RWPE2 (cell line): ENCODE measurements at places on chromosomes 1 and 21.

GRCh38 chr1:4267381-4268261, 367.5 kb upstream of the C1orf174 start:
- DNase-seq = no peak

GRCh38 chr1:178498896-178499675, 2.3 kb upstream of the CLEC20A start:
- no peak for DNase-seq

GRCh38 chr1:10940451-10940804, 72.0 kb upstream of the TARDBP start:
- DNase-seq = no peak

DNA sequence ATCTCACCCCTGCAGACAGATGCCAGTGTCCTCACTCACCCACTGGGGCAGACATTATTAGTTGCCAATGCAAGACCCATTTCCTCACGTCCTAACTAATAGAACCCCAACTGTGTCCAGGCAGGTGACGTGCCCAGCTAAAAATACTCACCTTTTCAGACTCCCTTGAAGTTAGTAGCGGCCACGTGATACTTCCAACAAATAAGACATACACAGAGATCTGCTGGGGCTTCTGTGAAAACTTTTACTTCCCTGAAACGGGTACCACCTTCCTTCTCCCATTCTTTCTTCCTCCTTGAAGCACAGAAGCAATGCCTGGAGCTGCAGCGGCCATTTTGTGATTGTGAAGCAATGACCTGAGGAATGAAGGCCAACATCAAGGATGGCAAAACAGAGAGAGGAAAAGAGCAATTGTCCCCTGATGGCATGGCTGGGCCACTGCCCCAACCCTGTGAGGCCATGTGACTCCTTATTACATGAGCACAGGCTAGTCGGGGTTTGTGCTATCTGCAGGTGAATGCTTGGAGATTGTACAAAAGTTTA, 74.4 kb upstream of the TMPRSS2 start:
- DNase-seq = no peak

- no peak for DNase-seq
Observed at GRCh38 chr1:199756066-199756465, 271.4 kb upstream of the NR5A2 start.

- no peak for DNase-seq
Observed at GRCh38 chr1:117179471-117179870, 31.3 kb downstream of the VTCN1 start.

DNA sequence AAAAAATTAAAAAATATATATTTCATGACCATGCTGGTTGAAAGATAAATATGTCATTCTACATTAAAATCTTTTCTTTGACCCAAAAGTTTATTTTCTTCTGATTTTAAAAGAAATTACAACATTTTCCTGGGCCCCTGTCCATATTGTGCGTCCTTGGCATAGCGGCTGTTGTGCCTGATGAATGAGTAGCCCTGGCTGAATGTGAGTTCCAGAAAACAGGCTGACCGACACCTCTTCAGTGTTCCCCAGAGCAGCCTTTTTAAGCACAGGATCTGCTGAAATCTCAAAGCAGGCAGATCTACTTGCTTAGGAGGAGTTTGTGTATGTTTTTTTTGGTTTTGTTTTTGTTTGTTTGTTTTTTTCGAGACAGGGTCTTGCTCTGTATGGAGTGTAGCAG, 19.7 kb downstream of the KIAA1614 start:
- no peak for DNase-seq

GRCh38 chr1:185935360-185935759, 201.2 kb downstream of the HMCN1 start:
- DNase-seq = no peak

- no peak for DNase-seq
Observed at GRCh38 chr1:162351246-162351842, 25.3 kb downstream of the SPATA46 start.

DNA sequence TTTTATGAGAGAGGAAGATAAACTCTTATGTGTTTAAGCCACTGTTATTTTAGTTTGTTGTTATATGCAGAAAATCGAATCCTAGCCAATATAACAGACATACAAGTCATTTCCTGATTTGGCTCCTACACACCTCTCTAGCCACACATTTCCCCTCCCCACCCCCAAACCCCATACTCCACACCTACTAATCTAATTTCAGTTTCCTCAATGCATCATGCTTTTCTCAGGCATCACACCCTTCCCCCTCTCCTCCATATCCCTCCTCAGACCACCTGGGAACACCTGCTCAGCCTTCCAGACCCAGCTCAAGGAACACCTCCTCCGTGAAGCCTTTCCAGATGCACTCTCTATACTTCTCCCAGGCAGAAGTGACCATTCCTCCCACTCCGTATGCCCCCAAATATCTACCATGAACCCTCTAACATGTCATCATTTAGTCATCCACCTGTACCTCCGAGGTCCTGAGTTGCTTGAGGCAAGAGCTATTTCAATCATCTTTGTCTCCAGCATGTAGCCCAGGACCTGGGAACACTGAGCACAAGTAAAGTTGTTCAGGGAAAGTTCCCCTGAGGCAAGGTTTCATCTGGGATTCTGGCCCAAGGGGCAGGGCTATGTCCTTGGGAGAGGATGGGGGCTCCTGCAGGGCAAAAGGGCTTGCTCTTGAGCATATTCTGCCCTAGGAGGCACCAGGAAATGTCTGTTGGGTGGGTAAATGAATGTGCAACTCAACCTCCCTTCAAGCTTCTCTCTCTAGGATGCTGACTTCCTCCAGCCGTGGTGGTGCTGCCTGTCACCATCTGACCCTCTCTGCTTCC, 126.8 kb downstream of the HIVEP3 start:
- DNase-seq = no peak

DNA sequence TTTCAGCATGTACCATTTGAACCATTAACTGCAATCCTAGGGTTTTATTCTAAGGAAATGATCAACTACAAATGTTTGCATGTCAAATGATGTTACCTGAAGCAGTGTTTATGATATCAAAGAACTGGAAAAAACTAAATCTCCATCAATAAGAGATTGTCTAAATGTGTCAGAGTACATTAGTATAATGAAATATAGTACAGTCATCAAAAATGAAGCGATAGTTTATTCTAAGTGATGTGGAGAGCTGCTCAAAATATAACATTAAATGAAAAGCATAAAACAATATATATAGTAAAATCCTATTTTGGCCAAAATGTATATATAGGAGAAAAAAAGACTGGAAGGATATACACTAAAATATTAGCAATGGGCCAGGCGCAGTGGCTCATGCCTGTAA, 24.0 kb downstream of the AKNAD1 start:
- no peak for DNase-seq

DNA sequence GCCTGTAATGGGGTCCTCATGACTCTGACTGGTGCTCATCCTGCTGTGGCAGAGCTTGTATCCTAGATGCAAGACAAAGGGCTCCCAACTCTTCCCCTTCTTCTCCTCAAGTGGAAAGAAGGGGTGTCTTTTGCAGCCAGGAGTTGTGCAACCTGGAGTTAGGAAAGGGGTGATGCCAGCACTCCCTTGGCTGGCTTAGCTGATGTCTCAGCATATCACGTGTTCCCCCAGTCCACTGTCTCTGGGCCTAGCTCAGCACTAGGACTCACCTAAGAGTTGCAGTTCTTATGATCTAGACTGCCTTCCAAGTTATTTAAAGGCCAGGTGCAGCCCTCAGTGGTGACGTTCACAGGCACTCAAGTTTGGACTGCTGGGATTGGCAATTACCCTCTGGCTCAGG, 146.2 kb upstream of the GORAB start:
- no peak for DNase-seq

DNA sequence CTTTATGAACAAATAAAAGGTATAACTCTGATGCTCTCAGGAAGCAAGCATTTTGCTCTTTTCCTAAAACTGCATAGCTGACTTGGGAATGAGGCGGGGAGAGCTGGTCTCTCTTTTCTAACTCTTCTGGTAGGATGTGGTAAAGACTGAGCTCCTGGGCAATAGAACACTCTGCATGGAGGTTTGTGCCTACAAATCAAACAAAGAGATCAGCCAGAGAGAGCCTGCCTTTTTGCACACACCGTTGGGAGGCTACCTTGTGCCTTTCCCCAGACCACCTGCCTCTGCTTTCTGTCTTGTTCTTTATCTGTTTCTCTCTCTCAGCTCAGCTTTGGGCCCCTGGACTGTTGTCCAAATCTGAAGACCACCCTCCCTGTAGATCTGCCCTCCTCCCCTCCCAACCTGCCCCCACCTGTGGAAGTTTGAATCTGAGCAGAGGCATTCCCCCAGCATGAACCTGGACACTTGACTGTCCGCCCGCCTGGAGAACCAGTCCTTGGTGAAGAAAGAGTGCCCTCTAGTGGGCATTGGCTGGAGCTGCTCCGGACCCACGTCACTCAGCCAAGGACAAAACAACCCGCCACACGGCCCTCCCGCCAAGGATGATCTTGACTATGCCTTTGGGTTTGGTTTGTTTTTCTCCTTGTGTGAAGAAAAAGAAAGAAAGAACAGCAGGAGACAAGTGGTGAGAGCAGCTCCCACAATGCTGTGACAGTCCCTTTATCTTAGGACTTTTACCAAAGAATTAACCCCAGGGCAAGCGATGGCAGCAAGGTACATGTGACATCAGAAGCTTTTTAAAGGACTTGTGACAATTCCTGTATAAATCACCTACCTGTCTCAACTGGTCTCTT, 228.2 kb downstream of the PBX1 start:
- peak; percentile 72 for DNase-seq

GRCh38 chr1:200890818-200891773, 3.6 kb upstream of the INAVA start:
- DNase-seq = no peak

DNA sequence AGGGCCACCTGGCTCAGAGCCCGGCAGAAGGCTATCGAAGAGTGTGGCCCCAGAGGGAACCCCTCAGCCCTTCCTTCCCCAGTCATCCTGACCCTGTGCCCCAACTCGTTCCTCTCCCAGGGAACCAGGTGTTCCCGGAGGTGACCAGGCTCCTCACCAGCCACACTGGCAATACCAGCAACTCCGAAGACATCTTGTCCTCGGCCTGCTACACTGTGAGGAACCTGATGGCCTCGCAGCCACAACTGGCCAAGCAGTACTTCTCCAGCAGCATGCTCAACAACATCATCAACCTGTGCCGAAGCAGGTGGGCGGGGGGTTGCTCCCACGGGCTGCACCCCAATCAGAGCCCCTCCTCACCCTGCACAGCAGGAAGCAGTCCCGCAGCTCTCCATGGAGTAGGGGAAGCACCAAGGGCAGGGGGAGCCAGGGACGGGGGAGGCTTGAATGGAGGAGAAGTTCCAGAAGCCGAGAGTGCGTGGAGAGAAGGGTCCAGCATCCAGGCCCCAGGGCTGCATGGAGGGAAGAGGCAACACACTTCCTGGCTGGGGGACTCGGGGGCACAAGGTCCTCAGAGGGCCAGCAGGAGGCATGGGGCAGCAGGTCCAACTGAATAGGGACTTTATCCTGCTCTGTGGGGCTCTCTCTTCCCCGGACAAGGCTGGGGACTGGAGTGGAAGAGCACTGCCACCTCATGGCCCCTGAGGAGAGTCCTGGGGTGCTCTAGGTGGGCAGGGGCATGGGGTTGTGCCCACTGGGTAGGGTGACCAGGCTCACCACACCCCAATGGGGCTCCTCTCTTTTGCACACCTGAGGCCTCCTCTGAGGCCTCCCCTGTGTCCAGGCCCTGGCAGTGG, 41.7 kb downstream of the PKP1 start:
- no peak for DNase-seq

DNA sequence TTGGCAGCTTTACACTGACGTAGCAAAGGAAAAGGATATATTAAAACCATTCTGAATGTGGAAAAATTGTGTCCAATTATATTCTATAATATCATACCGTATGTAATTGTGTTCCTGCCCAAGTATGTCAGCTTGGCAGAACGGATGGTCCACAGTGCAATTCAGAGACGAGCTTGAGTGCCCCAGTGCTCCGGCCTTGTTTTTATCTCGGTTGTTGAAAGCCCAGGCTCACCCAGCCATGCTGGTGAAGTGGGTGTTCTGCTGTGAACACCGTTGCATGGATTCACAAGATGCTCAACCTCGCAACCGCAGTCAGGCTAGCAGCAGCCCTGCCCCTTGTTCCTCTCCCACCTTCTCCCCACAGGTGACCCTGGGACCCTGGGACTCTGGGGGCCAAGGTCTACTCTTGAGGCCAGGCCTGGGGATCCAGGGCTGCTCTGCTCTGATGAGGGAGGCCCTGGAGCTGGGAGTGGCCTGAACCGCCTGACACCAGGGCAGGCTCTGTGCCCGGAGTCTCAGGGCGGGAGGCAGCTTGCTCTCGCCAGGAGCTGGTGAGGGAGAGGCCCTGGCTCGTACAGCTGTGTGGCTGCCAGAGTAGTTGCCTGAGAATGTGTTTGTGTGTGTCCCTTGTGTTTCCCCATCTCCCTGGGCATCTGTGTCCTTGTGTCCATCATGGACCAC, 11.2 kb downstream of the PTPRF start:
- DNase-seq = no peak

- no peak for DNase-seq
Observed at GRCh38 chr1:51336004-51336403, 5.6 kb upstream of the TTC39A start.

- DNase-seq = peak; percentile 92
Observed at GRCh38 chr1:17190010-17190995, 14.6 kb upstream of the PADI1 start.

GRCh38 chr1:214500340-214501055, 50.9 kb downstream of the PTPN14 start:
- no peak for DNase-seq

- no peak for DNase-seq
Observed at GRCh38 chr1:23916209-23917131, 3.3 kb upstream of the CNR2 start.

DNA sequence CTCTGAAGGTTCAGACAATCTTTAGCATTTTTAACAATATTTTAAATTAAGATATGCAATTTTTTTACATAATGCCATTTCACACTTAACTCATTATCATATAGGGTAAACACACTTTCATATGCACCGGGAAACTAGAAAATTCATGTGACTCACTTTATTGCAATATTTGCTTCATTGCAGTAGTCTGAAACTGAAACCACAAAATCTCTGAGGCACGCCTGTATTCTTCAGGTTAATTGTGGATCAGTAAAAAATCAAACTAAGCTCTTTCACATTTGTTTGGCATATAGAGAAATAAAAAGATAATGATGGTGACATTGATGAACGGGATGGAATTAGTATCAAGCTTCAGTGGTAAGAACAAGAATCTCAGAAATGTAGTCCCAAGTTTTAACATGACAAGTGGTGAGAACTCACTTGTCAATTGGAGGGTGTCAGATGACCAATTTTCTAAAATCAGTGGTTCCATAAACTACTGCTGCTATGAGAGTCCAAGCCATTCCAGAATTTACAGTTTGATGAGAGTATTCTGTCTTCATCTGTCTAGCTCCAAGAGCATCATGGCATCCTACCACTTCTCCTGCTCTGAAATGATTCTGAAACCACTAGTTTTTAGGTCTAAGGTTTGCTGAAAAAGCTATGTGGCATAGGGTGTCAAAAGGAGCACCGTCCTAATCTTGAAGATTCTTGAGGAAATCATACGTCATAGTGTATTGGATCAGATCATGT, 281.0 kb downstream of the PTPRC start:
- DNase-seq = no peak
